NCI-H82 (cell line): ENCODE measurements at places on chromosomes 11 and 22.
A peak's percentile ranks its signal among the peaks of the same experiment; 100 is the strongest.

- DNase-seq = no peak
These were observed 202.8 kb downstream of the MN1 start for GRCh38 chr22:27598792-27599191.

DNA sequence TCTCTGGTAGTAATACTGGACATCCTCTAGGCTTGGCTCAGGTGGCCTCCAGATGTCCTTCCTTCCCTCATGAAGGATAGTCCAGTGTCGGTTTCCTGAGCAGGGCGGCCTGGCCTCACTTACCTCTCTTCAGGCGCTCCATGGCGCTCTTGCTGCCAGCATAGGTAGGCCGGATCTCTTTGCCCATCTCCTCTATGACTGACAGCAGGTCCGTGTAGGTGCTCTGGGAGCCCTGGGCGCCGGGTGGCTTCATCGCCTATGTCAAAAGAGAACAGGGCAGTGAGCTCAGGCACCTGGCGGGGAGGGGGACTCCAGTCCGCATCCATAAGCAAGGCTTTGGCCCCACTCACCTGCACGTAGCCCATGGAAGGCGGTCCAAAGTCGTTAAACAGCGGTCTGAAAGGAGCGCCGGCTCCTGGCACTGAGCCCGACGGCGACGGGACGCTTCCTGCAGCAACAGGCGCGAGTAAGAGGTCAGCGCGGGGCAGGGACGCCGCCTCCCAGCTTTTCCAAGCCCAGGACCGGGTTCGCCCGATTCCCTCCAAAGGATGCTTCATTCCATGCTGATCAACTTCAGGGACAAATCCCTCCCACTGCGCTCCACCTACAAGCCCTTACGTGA, 609 bp downstream of the CDK2AP2 start:
- DNase-seq = no peak

DNA sequence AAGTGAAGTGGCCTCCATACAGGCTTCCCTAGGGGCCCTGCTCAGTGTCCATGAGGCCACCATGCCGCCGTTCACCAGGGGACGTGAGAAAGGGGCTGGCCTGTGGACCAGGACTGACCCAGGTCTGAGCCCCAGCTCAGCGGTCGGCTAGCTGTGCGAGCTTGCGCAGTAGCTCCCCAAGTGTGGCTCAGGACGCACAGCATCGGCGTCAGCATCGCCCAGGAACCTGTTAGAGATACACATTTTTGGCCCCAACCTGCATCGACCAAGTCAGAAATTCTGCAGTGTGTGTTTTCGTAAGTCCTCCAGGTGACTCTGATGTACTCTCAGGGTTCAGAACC, 429 bp downstream of the TP53AIP1 start:
- no peak for DNase-seq

DNA sequence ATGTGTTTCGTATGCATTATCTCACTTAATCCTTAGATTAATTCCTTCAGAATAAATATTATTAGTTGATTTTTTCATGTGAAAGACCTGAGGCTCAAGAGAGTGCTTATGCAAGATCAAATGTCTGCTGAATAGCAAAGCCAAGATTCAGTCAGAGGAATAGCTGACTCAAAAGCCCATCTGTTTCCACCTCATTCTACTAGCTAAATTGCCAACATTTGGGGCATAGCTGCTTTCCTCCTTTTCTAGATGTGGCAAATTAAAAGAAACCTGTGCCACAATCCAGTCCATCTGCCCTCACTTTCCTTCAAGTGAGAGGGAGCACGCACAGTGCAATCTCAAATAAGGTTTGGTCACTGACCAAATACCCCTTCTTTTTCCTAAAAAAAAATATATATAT, 121.1 kb downstream of the PAX6 start:
- DNase-seq = peak; percentile 3
